ENCODE measurements at places on chromosomes 11 and 22.

GRCh38 chr11:127143251-127143650 lies 142.7 kb upstream of the KIRREL3 start:
- DNase-seq, result no peak

DNA sequence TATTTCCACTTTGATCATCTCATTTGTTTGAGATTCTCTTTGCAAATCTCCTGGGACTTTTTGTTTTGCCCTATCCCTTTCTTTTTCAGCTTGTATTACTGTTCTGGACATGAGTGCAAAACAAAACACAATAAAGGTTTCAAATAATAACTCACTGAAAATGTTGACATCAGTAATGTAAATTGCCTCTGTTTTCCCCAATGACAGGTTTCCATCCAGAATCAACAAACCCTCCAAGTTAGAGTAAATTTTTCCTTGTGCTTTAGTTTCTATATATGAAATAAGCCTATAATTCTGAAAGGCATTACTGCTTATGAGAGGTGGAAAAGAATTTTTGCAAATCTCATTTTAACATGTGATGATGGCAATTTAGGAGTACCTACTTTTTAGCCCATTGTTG lies 187.0 kb upstream of the ANO3 start:
- DNase-seq, result no peak

GRCh38 chr22:32202539-32203180 lies 2.2 kb downstream of the RFPL2 start:
- DNase-seq, result peak; percentile 20

- DNase-seq, result no peak
These were observed 1.1 kb upstream of the SAA1 start for GRCh38 chr11:18264677-18265555.

GRCh38 chr11:118928870-118929500 lies 3.3 kb upstream of the BCL9L start:
- no peak for DNase-seq

GRCh38 chr11:15750535-15751308 lies 605.6 kb downstream of the SOX6 start:
- DNase-seq, result no peak

- DNase-seq, result no peak
These were observed 42.4 kb upstream of the PPARA start for GRCh38 chr22:46107753-46108563.

GRCh38 chr11:106022795-106023275 lies 795 bp upstream of the MSANTD4 start:
- DNase-seq, result no peak

DNA sequence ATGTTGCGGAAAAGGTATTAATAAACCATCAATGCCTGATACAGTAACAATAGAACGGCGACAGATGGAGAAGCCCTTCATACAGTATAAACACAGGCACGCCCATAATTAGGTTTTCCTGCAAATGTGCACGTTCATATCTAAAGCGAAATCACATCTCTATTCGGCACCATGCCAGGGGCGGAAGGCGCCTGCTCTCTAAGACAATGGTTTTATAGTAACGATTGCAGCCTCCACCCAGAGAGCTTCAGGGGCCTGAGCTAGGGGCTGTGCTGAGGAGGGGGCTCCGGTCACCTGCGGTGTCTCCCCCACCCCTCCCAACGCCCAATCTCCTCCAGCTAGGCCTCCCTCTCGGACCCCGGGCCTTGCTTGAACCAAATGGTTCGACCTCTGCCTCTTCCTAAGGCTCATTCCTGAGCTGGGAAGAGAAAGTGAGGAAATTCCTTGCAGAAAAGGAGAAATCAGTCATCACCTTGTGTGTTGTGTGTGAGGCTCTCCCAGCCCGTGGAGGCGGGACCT lies 9.6 kb downstream of the KRTAP5-5 start:
- DNase-seq, result no peak

- DNase-seq, result no peak
These were observed 107.7 kb upstream of the DDI1 start for GRCh38 chr11:103928802-103929161.

DNA sequence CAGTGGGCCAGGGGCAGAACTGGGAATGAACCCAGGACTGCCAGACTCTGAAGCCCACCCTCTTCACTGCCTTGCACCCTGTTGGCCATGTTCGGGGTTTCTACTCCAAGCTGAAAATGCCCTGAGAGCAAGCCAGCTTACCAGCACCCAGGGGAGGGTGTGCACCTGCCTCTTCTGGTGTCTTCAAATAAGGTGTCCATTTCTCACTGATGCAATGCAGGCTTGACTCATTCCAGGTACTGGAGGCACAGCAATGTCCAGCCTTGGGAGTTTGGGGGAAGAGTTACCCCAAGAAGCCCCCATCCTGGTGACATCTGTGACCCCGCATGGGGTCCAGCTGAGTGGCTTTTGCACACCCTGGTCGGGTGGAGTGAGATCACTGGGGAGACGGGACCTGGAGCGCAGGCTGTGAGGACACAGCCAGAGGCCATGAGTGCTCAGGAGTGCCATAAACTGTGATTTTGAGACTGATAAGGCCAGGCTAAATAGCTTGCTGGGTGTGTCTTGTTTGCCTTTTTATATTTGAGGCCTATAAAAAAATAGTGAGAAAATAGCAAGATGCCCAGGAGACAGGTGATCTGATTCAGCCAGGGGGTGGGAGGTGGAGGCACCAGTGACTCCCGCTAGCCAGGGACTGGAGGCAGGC lies 4.6 kb upstream of the CERK start:
- DNase-seq, result no peak

GRCh38 chr11:12079726-12080556 lies 30.4 kb upstream of the MICAL2 start:
- DNase-seq, result no peak

GRCh38 chr22:29842740-29843139 lies 4.7 kb upstream of the ASCC2 start:
- DNase-seq, result peak; percentile 38

- no peak for DNase-seq
These were observed 7.5 kb upstream of the IL17RA start for GRCh38 chr22:17077255-17077654.

DNA sequence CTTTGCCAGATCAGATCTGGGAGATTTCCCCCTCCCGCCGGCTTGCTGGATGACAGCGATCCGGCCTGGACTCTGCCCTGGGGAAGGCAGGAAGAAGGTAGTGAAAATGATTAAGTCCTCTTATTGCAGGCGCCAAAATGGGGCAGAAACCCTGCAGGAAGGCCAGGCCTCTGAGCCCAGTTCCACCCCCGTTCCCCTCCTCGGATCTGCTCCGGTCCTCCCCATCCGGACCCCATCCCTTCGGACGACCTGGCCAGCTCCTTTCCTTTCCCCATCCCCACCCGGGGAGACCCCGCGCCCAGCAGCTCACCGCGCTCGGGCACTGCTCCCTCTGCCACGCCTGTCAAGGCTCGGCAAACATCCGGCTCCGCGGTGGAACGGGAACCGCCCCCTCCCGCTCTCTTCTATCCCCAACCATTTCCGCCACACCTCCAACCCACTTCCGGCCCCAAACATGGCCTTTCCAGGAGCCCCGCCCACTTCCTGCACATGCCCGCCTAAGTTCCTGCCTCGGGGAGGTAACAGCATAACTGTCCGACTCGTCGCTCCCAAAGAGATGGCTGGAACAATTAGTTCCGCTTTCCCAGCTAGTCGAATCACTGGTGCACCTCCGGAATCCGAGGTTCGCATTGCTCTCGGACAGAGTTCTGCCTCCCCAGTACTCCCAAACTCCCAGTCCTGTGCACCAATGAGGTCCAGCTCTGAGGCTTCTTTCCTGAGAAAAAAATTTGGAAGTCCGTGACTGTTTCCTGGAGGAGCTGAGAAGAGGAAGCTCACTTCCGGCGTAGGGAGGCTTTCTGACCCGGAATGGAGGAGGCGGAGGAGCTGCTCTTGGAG lies at the start of the genes ARHGAP1 and ZNF408:
Gene ARHGAP1, minus strand, starts transcription at position 379 of the 837 bp plus-strand sequence. CDS start 4,512 bp downstream, outside the sequence.
Gene ZNF408, plus strand, starts transcription at position 791 of the 837 bp plus-strand sequence. Its CDS starts 17 bp downstream, at position 808.
- DNase-seq, result peak; percentile 88

GRCh38 chr11:70647188-70648166 lies 249.1 kb downstream of the CTTN start:
- DNase-seq, result no peak

- no peak for DNase-seq
These were observed 28.0 kb downstream of the HSPA8 start for GRCh38 chr11:123033895-123034294.

- no peak for DNase-seq
These were observed 638.5 kb downstream of the NTM start for GRCh38 chr11:132008872-132009271.

- DNase-seq, result no peak
These were observed 20.8 kb downstream of the FAM118A start for GRCh38 chr22:45330548-45330947.

GRCh38 chr11:10329935-10330334 lies 25.1 kb downstream of the ADM start:
- no peak for DNase-seq

DNA sequence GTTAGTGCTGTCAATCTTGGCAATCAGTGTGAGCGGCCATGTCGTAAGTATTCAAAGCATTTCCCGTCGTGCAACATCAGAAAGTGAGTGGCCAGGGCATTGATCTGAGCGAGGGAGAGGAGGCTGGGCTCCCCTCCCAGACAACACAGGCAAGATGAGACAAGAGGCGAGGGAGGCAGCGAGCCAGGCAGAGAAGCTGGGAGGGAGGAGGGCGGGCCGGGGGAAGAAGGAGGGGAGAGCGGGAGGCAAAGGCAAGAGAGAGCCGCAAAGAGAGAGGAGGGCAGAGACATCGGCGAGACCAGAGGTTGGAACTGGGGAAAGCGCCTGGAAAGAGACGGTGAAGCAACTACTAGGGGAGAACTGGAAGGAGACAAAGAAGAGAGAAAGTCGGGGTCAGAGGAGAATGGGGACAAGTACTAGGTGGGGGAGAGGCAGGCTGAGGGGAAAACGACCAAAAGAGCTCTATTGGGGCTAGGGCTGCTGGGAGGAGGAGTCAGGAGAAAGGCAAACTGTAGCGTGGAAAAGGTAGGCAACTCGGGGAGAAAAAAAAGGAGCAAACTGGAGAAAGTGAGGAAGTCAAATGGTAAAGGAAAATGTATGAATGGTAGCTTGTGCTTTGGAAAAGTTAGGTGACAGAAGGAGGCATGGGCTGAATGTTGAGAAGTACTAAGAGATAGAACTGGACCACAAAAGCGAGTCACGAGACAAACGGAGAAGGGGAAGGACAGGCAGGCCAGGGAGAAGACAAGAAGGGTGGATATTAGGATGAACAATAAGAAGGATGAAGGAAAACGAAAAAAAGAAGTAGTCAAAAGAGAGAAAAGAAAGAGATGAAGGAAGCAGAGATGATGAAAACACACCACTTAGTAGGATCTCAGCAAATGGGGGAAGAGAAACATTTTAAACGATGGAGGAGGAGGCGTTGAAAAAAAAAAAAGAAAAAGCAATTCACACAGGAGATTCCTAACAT lies 130.5 kb upstream of the C11orf58 start:
- DNase-seq, result no peak

DNA sequence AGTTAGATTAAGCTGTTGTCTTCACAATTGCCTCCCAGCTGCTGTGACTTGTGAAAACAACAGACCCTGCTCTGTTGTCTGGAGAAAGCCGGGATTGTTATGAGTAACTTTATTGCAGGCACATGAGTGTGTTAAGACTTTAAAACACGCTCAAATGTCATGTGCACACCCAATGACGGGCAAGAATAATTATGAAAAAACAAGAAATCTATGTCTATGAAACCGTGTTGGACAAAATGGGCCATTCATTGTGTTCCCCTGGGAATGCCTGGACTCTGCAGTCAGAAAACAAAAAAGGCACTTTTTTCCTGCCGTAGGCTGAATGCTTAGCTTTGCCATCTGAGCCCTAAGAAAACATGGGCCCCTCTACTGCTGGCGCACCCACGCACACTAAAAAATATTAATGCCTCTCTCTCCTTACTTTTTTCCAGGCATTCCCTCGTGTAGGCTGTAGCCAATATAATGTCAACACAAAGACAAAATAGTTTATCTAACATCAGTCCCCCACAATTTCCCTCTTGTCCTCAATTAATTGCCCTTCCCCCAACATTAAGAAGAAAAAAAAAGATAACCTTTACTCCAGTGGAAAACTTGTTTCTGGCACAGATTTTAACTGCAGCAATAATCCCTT lies 207.9 kb downstream of the SOX6 start:
- no peak for DNase-seq

- no peak for DNase-seq
These were observed 20.7 kb downstream of the PLEKHA7 start for GRCh38 chr11:16993495-16993894.

DNA sequence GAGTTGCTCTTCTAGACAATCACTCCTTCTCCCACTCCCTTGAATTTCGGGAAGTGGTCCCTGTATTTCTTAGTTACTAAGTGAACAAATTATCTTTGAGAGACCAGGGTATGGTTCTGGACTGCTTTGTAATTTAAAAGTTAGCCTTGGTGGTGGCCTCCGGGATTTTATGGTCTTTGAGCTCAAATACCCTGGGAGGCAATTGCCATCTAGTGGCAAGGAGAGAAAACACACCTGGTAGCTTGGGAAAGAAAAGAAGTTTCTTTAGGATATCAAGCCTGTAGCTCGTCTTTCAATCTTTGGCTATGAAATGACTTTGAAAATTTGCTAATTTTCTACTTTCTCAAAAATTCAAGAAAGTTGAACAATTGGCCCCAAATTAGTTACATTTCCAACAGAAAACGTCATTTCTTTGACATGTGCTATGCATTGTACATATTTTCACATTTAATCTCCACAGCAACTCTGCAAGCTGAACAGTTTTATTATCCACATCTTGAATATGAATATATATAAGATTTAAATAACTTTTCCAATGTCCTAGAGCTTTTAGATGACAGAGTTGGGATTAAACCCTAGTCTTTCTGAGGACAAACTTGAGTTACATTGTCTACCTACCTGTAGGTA lies 39.1 kb downstream of the MMP27 start:
- no peak for DNase-seq

GRCh38 chr11:69539416-69540117 lies 58.1 kb downstream of the LINC01488 start:
- no peak for DNase-seq

DNA sequence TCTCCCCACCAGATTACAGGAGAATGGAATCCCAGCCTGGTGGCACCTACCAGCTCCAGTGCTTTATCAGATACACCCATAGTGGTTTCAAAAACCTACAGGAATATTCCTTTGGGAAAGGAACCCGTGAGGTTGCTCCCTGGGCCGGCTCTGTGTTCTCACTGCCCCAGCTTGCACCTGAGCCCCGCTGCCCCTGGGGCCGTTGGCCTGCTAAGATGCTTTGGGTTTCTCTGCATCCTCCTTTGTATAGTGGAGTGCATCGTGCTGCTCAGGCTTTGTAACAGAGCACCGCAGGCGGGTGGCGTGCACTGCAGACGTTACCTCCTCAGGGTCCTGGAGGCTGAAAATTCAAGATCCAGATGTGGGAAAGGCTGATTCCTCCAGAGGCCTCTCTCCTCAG lies 414.1 kb downstream of the BRD1 start:
- no peak for DNase-seq

DNA sequence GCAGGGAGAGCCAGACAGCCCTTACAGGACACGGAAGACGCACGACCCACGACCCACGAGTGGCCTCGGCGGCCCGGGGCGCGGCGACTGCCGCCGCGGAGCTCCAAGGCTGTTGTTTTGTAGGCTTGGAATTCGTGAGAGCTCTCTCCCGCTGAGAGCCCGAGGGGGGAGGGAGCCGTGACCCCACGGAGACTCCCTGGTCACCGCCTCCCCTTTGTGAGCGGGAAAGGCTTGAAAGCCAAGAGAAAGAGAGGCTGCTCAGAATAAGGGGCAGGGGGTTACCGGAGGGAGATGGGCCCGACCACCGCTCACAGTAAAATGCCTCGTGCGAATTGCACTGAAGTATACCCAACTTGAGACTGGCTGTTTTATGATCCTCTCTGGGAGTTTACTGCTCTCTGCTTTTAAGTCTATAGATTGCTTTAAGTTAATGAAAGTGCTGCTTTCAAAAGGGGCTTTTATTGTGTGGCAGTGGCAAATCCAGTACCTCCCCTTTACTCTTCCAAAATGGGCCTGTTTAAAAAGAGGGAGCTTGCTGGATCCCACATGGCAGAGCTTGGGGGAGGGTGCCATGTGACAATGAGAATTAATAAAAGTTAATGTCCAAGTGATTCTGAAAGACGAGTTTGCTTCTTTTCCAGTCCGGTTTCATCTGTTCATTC lies 2.9 kb downstream of the PKNOX2 start:
- DNase-seq, result no peak
